Lung (tissue), 17 donors: ENCODE measurements at places on chromosomes 5 and 9.
A peak's percentile ranks its signal among the peaks of the same experiment; 100 is the strongest.

DNA sequence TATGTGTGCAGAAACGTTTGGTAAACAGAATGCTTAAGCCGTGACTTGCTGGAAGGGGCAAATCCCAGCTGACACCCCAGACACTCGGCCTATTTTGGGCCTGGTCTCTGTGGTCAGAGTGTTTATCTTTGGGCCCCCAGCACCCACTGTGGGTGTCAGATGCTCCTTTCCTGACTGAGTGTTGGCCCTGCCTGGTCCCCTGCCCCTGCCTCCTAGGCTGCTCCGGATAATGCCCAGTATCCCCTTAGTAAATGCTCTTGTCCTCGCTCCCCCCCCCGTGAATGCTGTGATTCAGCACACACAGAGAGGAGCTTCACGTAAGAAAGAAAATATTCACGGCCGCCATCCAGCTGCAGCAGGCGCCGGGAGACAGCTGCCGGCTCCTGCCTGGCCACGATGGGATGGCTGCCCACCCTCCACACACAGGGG is 11.3 kb upstream of the ANGPTL2 start:
- peak; percentile 77 for DNase-seq

- no peak for DNase-seq
Measured at GRCh38 chr5:98516701-98517100, 256.8 kb upstream of the RGMB start.

DNA sequence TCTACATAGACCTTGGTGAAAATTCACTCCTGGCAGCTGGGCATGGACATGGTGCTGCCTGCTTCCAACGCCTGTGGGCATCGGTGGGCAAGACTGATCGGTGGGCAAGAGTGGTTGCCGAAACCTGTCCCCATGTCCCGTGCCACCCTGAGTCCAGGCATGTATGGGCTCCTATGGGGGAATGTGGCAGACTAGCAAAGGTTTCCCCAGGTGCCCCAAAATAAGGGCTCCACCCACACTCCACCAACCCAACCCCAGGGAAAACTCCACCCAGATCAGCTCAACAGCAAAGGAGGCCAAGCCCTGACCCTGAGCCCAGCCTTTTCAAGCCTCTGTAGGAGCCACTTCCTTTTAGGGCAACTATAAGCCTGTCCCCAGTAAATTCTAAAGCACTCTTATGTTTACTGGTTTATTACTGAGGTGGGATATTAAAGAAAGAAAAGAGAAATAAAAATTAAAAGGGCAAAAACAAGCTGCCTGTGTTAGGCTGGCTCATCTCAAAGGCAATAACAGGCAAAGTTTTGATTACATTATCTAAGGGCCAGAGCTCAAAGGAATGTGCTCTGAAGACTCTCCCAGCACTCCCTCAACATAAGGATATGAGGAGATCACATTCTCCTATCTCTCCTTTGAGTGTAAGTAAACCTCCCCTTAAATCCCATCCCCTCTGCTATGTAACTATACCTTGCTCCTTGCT is 8.9 kb upstream of the SPATA31E1 start:
- DNase-seq, result peak; percentile 19

- DNase-seq, result no peak
Measured at GRCh38 chr5:119596046-119596445, 33.3 kb upstream of the FAM170A start.

DNA sequence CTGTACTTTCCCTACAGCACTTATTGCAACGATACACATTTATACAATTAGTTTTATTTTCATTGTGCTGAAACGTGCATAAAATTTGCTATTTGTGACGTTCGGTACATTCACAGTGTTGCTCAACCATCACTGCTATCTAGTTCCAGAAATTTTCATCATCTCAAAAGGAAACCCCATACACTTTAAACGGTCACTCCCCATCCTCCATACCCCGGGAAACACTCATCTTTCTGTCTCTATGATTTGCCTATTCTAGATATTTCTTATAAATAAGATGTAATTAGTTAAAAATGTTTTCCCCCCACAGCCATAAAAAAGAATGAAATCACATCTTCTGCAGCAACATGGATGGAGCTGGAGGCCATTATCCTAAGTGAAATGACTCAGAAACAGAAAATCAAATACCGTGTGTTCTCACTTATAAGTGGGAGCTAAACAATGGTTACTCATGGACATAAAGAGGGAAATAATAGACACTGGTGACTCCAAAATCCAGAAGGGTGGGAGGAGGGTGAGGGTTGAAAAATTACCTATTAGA is 40.2 kb upstream of the TEX48 start:
- DNase-seq, result no peak

DNA sequence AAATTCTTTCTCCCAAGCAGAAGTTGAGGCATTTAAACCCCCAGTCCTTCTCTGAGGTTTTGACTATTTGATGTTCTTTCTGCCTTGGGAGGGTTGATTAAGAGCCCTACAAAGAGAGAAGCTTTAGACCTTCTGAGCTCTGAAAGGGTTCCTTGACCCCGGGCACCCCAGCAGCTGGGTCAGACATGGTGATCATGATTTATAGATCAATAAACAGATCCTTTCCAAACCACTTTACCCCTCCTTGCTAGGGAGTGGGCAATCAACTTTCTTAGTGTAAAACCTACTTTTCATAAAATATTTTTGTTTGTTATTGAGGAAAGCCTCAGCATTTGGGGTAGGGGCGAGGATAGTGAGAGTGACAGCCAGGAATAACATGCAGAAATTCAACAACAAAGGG is 117.6 kb downstream of the PRDM6 start:
- DNase-seq, result no peak
